ENCODE measurements at places on chromosomes 16 and 17.

GRCh38 chr17:61131585-61131984, 268.1 kb upstream of the TBX2 start:
- no peak for DNase-seq

GRCh38 chr17:48609759-48610281, 997 bp downstream of the HOXB7 start:
- DNase-seq, result no peak

- DNase-seq, result no peak
These were observed 27.1 kb upstream of the SLC39A11 start for GRCh38 chr17:73119631-73120030.

DNA sequence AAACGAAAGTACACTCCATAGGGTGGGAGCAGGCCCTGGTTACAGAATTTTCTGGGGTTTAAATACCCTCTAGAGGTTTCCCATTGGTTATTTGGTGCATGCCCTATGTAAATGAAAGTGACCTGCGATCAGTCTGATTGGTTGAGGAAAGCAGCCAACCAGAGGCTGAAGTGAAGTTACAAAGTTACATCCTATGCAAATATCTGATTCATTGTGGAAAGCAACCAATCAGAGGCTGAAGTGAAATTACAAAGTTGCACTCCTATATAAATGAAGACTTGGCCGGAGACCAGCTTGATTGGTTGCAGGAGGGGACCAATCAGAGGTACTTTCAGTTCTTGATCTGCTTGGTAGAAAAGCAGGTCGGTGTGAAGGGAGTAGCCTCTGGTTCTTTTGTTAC, 24.4 kb downstream of the NAA60 start:
- no peak for DNase-seq

GRCh38 chr16:47734987-47735594, 274.0 kb downstream of the PHKB start:
- DNase-seq, result no peak

DNA sequence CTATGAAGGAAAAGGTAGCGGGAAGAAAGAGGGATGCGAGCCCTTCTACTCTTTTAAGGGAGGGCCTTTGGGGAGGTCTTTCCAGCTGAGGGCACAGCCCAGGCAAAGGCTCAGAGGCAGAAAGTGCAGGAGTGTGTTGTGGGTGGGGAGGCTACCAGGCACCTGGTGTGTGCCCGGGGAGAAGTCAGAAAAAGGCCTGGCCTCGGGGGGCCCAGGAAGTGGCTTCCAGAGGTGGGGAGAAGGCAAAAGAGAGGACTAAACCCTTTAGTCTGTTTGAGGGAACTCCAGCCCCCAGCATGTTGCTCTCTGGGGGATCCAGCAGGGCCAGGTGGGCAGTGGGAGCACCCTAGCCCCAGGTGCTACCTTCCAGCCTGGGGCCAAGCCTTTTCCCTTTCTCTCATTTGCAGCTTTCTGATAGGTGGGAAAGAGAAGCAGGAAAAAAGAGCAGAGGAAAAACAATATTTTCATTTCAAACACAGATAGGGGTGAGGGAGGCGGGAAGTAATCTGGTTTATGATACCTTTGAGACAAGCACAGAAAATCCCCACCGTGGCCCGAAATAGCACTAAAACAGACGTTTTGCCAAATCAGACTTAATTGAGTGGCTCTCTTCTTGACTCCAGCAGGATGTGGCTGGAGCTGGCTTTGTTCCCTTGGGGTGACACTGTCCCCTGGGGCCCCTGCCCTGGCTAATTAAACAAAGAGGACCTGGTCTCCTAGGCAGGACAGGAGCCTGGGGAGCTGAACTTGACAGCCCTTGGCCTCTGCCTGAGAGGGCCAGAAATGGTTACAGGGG, 10.4 kb downstream of the RAI1 start:
- no peak for DNase-seq

DNA sequence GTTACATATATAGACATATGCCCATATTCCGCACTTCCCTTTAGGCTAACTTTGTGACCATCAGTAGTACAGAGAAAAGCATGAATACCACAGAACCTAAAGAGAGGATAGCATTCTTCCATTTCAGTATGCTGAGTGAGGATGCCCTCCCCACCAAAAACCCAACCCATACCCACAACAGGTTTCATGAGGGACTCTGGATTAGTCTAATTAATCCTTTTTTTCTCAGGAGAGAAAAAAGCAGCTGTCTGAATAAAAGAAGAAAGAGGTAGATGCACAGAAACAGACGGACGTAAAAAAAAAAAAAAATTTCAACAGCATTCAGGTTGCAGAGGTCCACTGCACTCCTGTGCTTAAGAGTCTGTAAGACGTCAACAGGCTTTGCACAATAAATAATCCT, 6.7 kb downstream of the MMD start:
- no peak for DNase-seq

- DNase-seq, result no peak
These were observed 25.1 kb downstream of the MAPK8IP3 start for GRCh38 chr16:1731073-1731472.

Data from glomerular endothelial cell (primary cell).